NCI-H1048 (cell line): ENCODE measurements at places on chromosomes 13 and 19.

DNA sequence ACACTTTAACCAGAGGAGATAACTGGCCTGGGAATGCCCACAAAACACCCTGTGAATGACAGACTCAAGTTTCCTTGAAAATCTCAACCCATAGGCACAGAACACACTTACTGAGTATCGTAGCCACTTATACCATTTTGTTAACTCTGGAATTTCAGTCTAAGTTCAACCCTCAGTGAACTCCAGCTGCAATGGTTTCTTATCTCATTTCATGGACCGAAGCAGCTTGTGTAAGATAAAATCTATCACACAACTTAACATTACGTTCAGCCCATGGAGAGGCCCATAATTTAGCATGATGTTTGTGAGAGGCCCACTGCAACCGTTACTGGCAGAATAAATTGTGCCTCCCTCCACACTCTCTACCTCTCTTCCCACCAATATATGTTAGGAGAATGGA is 323.0 kb downstream of the DNAJC15 start:
- DNase-seq, result no peak

GRCh38 chr13:104491916-104492315 is 1425.7 kb upstream of the SLC10A2 start:
- DNase-seq, result peak; percentile 84

GRCh38 chr19:7869453-7869909 is 4.7 kb downstream of the PRR36 start:
- DNase-seq, result no peak

DNA sequence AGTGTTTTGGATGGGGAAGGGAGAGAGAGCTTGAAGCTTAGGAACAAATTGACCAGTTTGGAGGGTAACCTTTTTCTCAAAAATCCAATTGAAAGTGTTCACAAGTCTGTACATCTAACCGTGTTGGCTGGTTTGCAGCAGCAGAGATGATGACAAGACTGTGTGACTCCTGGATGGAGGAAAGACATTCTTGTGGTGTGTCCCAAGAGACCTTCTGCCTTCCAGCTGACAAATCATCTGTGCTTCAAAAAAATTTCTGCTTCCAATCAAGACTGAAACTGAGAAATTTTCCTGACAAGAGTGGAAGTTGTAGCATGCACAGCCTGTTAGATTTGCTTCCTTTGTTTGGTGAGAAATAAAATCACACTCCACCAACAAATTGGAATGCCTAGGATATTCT is 56.2 kb downstream of the LACC1 start:
- DNase-seq, result no peak

- DNase-seq, result no peak
Observed at GRCh38 chr13:78032132-78032531, 113.5 kb upstream of the EDNRB start.

- no peak for DNase-seq
Observed at GRCh38 chr13:70107498-70108281, at the start of gene ATXN8OS. ATXN8OS (plus strand) TSS chr13:70107826.

DNA sequence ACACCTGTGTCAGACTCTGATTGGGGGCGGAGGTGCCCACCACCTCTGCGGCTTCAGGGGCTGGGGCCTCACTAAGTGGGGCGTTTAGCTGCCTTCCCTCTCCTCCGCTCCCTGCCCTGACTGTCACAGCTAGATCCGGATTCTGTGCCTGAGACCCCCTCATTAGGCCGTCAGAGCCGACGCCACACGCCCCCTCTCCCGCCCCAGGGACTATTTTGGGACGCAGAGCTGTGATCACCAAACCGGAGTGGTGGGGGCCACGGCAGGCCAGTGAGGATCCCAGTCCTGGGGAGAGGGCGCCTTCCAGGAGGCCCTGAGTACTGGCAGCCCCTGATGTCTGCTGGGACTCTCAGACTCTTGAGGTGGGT is 762 bp downstream of the KANK3 start:
- DNase-seq, result no peak

DNA sequence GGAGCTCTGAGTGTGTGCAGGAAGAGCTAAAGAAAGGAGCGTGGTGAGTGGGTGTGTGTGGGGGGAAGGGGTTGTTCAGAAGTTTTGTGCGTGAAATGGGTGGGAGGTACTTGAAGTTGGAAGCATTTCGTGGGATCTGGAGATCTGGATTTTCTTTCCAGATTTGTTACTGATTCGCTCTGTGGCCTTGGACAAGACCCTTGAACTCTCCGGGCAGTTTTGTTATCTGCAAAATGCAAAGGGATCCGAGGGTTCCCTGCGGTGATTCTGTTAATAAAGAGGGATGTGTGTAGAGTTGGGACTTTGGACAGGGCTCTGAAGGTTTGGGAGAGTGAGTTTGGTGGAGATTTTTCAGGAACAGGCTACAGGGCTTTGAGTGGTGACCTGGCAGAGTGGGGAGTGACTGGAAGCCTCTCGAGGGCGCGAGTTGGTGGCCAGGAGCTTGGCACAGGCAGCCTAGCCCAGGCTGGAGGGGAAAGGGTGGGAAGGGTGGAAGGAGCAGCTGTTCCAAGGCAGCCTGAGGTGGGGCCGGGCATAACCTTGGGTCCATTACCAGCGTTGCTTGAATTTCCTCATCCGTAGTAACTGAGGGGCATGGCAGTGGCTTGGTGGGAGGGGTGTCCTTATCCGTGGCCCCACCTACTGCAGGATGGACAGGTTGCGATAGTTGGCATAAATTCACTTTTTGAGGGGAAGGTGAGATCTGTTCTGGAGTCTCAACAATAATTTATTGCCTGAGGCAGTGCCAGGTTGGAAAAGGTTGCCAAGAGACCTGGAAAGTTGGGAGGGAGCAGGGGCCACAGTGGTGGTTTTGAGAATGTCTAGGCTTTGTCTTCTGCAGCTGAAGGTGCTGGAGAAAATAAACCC is 2.1 kb downstream of the ACTN4 start:
- no peak for DNase-seq

DNA sequence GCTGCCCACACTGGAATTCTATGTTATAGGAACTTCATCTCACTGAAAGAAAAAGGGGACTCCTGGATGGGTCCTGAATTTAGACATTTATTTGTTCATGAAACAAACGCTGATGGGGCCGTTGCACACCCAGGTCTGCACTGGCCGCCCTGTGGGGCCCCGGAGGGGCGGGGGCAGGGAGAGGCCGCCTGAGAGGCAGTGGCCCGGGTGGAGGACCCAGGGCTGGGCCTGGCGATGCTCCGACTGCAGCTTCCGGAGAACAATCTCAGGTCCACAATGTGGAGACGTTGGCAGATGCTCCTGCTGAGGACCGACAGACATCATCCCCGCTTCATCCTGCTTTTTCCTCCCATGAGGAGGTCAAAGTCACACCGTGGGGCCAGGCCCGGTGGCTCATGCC is 16.3 kb upstream of the PTBP1 start:
- DNase-seq, result no peak

- no peak for DNase-seq
Observed at GRCh38 chr19:1424192-1424955, 13.8 kb upstream of the RPS15 start.

GRCh38 chr19:40163541-40164129 is 27.6 kb upstream of the MAP3K10 start:
- DNase-seq, result no peak

DNA sequence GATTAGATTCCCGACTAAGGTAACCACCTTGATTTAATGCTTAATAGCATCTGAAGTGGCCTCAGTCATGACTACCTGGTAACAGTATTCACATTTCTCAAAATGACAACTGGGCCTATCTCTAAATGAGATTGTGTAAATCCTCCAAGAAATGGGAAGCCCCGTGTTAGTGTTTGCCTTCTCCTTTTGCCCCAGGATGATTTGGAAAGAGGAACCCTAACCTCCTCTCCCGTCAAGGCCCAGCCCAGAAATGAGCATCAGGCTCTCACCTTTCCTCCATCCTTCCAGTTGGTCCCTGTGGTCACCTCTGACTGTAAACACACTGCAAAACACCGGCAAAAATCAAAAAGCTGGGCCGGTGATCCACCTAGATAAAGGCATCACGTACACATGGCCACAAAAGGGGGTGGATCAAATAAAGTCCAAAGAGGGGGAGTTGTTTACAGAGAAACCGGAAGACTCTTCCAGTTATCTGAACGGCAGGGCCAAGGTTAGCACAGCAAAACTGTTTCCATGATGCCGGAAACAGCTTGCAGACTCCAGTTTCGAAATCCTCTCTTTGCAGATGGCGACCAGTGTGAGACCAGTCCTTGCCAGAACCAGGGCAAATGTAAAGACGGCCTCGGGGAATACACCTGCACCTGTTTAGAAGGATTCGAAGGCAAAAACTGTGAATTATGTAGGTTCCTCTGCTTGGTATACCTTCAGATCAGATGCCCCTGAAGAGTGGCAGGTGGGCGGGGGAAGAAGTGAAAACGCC is 16.4 kb downstream of the F10 start:
- no peak for DNase-seq

DNA sequence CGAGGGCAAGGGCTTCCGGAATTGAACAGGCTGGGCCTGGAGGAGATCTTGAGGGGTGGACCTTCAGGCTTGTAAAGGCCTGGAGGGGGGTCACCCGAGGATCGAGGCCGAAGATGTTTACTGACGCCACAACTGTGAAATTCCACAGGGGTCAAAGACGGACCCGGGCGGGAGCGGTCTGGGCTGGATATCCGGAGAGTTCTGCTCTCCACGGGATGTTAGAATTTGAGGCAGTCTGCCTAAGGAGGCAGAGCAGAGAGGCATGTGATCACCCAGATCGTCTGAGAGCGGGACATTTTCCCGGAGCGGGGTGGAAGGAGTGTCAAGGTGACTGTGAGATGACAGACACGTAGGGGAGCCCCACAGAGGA is 13.2 kb downstream of the KLHL26 start:
- DNase-seq, result no peak

- no peak for DNase-seq
Observed at GRCh38 chr19:4974880-4975469, 6.1 kb downstream of the KDM4B start.

DNA sequence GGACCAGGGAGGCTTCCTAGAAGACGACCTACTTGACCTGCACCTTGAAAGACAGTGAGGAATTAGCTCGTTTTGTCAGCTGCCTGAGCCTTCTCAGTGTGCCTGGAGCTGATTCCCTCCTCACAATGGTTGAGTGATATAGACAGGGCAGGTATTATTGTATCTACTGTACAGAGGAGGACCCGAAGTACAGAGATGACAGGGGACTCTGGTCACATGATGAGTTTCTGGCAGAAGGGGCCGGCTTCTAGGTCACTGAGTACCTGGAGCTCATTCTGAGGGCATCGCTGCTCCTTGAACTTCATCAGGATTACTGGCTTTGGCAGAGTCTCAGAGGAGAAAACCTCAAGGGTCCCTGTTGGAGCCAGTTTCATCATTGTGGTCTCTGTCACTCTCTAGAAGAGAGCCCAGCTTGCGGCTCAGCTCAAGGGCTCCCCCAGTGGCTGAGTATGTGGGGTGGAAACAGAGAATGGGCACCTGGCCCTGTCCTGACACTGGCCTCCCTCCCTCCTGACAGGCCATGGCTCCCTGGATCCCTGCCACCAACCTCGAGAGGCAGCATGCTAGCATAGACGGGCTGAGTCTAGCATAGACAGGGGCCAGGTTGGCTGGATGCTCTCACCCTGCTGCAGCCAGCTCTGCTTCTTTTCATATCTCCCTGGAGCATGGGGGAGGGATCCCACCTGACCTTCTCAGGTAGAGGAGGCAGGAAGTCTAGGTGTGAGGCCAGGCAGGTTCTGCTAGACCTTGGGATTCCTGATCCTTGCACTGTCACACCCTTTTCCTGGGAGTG is 38.7 kb downstream of the NFIX start:
- DNase-seq, result no peak

- no peak for DNase-seq
Observed at GRCh38 chr19:55012306-55012705, 25.8 kb downstream of the GP6 start.

DNA sequence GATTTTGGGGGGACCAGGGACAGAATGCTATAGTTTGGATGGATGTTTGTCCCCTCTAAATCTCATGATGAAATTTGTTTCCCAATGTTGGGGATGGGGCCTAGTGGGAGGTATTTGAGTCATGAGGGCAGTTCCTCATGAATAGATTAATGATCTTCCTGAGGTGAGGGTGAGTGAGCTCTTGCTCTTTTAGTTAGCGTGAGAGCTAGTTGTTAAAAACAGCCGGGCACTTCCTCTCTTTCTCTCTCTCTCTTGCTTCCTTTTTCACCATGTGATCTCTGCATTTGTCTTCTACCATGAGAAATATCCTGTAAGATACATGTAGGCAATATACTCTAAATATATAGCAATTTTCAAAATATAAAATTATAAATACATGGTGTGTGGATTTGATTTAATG is 290.8 kb upstream of the PCDH9 start:
- DNase-seq, result no peak

DNA sequence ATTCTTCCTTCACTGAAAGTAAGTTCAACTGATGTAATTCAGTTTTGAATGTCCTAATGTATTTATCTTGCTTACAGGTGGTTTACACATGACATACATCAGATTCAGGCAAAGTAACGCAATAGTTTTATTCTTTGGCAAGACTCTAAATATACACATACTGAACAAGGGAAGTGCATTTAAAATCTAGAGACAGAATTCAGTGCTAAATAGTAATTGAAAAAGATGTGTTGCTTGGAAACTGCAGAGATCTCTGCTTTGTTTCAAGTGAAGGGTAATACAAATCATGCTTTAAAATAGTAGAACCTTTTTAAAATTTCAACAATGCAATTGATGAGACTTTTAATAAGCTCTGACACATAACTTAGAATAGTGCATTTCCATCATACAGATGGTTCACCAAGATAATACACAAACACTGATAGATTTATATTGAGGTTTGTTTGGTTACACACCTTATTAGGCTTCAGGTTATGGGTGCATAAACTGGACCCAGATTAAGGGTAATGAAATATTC is 581.0 kb upstream of the MIR17HG start:
- DNase-seq, result no peak

DNA sequence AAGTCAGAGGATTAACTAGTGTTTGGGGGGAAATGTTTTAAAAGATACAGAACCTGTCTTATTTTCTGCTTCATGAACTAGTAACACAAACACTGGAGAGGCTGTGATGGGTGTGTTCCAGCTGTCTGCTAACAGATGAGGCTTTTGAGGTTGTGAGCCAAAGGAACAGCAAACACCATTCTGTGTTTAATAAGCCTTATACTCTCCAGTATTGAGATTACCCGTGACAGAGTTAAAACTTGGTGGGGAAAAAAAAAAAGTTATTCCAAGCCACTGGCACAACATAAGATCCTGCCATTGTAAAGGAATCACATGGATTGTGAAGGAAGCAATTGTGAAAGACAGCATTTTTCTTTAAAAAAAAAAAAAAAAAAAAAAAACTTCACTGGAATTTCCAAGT is 48.4 kb downstream of the KCTD12 start:
- no peak for DNase-seq

DNA sequence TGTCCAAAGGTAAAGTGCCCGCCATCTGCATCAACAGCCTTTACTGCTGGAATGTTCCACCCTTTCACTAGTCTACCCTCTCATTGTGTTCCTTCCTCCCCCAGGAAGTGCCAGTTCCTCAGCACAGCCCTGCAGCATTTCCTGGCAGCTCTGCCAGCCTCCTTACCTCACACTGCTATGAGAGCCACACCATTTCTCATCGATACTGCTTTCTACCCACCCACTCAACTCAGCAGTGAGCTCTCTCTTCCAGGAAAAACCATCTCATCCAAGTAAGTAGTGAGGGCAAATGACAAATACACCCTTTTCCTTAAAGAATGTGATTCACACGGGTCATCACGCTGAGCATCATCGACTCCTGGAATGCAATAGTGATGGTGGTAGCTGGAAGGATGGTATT is 19.8 kb downstream of the UQCRFS1 start:
- DNase-seq, result no peak
